ENCODE measurements at places on chromosomes 1 and 21. TPM values are rescaled to one million over a fixed set of nuclear protein-coding genes. Genes with fewer than 3 reads are reported as not detected.

OLIG2 gene
- not detected for total RNA-seq

GRCh38 chr1:174466607-174467006 is 18.8 kb downstream of the GPR52 start:
- no peak for DNase-seq

GRCh38 chr1:167221126-167221737 is 546 bp downstream of the POU2F1 start:
- DNase-seq: no peak

GRCh38 chr21:31446226-31446855 is 102.3 kb upstream of the TIAM1 start:
- no peak for DNase-seq

All from body of pancreas (tissue), 4 donors.